ENCODE measurements at places on chromosomes 4 and X.
A peak's percentile ranks its signal among the peaks of the same experiment; 100 is the strongest.

GRCh38 chr4:52588097-52588496 lies 71.0 kb downstream of the USP46 start:
- DNase-seq, result peak; percentile 36

DNA sequence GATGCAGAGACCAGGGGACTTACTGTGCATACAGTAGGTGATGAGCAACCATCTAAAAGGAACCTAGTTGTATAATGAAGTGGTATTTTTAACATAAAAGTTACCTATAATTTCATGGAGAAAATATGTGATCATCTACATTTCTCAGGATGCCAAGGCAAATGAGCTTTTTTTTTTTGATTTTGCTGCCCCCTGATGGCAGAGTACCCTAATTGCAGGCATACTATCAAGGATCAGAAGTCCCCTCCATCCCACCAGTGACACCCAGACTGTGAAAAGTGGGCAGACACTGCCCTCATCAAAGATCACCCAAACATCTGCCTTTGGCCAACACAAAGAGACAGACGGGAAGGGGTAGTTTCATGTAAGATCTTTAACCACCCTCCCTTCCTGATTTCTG lies 9.6 kb upstream of the ABLIM2 start:
- no peak for DNase-seq

DNA sequence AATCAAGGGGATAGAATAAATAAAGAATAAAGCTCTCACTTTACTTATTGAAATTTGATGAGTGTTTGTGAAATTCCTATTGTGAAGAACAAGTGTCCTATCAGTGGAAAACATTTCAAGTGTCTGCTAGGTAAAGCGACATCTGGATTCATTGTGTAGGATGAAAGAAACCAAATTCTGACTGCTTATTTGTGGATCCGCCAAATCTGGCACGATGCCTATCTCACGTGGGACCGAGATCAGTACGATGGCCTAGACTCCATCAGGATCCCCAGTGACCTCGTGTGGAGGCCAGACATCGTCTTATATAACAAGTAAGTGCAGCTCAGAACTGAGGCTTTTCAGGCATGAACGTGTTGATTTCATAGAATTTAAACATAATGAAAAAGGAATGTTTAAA lies 1.9 kb downstream of the CHRNA9 start:
- no peak for DNase-seq

DNA sequence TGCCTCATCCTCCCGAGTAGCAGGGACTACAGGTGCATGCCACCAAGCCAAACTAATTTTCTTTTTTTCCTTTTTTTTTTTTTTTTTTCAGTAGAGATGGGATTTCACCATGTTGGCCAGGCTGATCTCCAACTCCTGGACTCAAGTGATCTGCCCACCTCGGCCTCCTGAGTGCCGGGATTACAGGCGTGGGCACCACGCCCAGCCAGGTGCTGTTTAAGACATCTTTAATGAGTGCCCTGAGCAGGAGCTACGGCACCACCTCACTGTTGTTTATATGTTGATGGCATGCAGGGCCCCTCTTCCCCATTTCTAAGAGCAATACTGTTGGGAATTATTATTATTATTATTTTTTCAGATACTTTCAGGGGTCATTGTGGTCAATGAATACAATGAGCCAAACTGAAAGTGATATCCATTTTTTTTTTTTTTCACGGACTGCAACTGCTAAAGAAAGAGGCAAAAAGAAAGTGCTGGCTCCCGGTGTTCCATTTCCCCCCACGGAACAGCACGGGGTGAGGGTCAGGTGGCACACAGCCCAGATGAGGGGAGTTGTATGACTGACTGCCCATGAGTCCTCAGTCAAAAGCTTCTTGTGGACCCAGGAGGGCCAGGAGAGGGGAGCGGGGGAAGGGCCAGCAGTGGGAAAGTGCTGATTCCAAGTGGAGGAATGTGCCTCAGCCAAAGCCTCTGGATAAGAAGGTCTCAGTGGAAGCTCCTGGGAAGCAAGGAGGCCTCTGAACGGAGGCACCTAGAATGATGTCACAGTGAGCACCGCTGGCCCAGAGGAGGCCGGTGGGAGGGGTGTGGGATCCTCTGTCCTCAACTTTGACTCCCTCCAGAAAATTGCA lies 101.8 kb upstream of the HPF1 start:
- DNase-seq, result no peak

- DNase-seq, result no peak
Observed at GRCh38 chr4:185357733-185358440, 37.8 kb downstream of the LRP2BP start.

GRCh38 chr4:8770518-8771257 lies 101.0 kb downstream of the HMX1 start:
- no peak for DNase-seq

- no peak for DNase-seq
Observed at GRCh38 chr4:1283711-1284110, 6.0 kb upstream of the MAEA start.

DNA sequence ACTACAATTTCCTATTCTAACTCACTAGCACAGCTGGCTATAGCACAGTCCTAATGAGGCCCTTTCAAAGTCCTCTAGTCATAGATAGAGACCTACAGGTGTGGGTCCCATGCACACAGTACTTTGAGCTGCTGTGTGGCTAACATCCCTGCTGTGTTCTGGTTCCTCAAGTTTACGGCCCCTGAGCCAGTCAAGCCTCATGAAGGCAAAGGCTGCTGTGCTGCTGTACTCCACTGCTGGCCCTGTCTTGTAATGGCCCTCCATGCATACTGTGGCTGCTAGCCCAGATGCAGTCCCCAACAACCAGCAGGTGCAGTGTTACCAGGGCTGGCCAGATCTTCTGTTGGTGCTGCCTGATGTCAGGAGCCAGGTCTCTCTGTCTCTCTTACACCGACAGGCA lies 23.4 kb upstream of the ENPEP start:
- DNase-seq, result no peak

- no peak for DNase-seq
Observed at GRCh38 chr4:168622600-168622999, 125.7 kb downstream of the PALLD start.

DNA sequence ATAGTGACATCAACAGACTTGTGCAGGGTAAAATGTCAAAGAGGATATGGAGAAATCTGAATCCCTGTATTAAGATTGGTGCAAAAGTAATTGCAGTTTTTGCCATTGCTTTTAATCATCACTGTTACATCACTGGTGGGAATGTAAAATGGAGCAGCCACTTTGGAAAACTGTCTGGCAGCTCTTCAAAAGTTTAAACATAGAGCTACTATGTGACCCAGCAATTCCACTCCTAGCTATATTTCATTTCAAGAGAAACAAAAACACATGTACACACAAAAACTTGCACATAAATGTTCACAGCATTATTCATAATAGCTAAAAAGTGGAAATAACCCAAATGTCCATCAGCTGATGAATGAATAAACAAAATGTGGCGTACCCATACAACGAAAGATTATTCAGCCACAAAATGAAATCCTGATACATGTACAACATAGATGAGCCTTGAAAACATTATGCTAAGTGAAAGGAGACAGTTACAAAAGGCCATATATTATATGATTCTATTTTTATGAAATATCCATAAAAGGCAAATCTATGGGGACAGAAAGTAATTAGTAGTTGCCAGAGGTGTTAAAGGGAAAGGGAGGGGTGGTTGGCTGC lies 106.4 kb downstream of the AMELX start:
- no peak for DNase-seq

- DNase-seq, result peak; percentile 43
Observed at GRCh38 chrX:37350034-37350365, 836 bp downstream of the PRRG1 start.

GRCh38 chr4:178752954-178753525 lies 1310.8 kb upstream of the AGA start:
- DNase-seq, result no peak

GRCh38 chr4:158346576-158346975 lies 136.3 kb downstream of the TMEM144 start:
- DNase-seq, result no peak

- no peak for DNase-seq
Observed at GRCh38 chr4:5469861-5470260, 238.5 kb downstream of the EVC2 start.

DNA sequence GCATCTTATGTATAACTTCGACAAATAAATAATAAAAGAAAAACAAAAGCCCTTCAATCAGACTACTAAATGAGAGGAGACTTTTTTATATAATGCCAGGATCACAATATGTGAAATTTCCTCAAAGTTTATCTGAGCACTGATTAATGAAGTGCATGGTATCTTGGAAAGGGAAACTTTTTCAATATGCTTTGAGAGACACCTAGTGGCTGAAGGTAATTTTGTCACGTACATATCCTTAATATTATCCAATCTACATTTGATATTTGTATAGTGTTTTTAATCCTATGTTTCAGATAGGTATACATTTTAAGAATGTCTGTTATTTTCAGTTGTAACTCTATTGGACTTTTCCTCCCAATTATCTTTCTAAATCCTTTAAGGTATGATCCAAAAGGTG lies 146.8 kb downstream of the KLHL4 start:
- DNase-seq, result peak; percentile 4

GRCh38 chrX:155666741-155667140 lies 54.0 kb upstream of the TMLHE start:
- DNase-seq, result no peak

- no peak for DNase-seq
Observed at GRCh38 chr4:107896646-107897045, 34.7 kb upstream of the CYP2U1 start.

DNA sequence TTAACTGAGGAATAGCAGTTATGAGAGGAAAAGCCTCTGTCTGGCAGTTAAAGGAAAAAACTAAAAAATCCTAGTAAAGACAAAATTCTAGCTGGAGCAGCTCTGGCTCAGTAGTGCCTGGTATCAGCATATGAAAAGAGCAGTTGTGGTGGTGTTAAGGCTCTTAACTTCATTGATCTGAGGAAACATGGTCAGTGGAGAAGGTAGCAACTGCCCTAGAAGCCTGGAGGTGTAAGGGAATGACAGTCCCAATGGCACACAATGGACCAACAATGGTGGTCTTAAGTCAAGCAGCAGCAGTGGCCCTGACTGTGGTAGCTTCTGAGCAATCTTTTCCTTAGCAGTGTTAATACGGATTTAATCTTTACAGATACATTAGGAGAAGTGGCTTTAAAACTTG lies 189.6 kb upstream of the POF1B start:
- DNase-seq, result no peak

DNA sequence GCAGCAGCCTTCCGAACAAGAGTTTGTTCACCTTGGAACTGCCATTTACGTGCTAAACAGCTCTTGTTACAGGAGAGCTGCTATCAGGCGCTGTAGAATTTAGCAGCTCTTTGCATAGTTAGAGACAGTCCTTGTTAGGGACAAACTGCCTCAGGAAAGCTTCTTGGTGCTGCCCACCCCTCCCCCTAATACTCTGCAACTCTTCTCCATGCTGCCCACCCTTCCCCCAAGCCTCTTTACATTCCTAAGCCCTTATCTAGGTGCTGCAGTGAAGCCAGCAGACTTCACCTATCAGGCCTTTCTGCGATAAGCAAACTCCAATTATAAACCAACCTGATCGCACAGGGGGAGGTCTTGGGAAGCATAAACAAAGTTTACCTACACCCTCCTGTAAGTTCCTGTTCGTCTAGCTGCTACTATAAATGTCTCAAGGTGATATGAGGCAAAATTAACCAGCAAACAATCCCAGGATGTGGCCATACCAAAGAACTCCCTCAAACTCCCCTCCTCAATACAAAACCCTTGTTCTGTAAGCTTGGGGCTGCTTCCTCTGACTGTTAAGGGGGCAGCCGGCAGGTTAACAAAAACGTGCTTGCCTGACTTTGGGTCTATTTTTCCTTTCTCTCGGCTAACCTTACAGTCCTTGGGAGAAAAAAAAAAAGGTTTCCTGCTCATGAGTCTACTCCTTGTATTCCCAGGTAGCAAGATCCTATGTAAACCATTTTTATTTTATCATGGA lies 74.0 kb upstream of the GC start:
- no peak for DNase-seq
